ENCODE measurements at places on chromosomes 5 and 9.

- DNase-seq, result no peak
These were observed 108.6 kb downstream of the SERINC5 start for GRCh38 chr5:80147119-80147815.

DNA sequence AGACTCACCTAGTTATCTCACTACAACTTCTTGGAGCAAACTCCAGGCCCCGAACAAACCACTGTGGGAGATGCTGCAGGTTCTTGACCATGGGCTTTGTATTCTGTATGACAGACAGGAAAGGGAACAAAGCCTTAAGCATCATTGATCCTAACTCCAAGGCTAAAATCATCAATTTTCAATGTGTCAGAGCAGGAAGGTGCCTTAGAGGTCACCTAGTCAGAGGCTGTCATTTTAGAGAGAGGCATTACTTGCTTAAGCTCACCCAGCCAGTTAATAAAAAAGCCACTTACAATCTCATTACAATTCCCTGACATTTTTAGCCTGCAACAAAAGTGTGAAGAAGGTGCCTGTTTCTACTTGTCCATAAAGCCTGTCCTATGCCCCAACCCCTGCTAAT, 272.7 kb downstream of the FAM114A2 start:
- DNase-seq, result no peak

- DNase-seq, result no peak
These were observed 104.0 kb downstream of the DOCK8 start for GRCh38 chr9:318646-319045.

GRCh38 chr5:129135633-129136032, 41.1 kb downstream of the ISOC1 start:
- DNase-seq, result no peak

DNA sequence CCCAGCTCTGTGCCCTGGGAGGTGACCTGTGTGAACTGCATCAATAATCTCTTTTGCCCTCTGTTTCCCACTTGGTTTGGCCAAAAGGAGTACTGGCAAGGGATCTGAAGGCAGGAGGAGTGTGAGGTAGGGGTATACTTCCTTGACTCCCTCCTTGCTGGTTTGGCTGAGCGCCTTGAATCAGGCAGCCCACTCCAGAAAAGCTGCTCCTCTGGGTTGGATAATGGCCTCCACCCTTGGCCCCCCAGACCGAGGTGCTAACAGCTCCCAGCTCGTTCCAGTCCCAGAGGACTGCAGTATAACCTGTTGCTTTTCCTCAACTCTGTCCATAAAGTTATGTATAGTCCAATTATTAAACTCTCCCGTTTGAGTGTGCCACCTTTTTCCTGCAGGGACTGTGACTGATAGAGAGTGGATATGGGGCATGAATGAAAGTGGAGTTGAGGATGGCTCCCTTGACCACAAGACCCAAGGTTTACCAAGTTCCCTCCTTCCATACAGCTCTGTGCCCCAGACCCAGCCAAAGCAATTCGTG, 88.2 kb upstream of the HAND1 start:
- no peak for DNase-seq

DNA sequence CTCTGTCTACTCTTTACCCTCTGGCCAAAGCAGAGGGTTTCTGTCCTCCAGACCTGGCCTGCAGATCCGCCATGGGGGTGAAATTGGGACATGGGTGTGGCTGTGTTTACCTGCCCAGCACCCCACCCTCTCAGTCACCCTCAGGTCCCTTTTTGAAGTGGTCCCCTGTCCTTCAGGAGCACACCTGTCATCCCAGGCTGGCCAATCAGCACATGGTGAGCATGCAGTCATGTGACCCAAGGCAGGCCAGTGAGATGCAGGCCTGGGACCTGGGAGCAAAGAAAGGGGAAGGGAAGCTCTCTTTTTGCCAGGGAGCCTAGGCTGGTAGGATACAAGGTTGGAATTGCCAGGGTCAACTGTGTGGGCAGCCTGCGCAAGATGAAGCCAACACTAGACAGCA, 28.3 kb upstream of the IER5L start:
- no peak for DNase-seq

GRCh38 chr9:117000196-117000723, 313.2 kb downstream of the TRIM32 start:
- no peak for DNase-seq

- no peak for DNase-seq
These were observed 112.8 kb upstream of the SAP30L start for GRCh38 chr5:154333016-154333415.

DNA sequence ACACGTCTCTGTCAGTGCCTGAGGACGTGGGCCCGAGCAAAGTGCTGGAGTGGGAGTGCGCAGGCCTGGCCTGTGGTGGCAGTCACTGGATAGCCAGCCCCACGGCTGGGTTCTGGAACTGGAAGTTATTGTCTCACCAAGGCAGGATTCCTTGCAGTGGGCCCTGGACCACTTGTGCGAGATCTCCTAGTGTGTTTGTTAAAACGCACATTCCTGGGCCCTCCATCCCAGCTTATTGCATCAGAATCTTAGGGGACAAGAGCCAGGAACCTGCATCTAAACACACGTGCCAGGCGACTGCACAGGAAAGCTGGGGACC, 26.9 kb downstream of the PTPA start:
- DNase-seq, result no peak

DNA sequence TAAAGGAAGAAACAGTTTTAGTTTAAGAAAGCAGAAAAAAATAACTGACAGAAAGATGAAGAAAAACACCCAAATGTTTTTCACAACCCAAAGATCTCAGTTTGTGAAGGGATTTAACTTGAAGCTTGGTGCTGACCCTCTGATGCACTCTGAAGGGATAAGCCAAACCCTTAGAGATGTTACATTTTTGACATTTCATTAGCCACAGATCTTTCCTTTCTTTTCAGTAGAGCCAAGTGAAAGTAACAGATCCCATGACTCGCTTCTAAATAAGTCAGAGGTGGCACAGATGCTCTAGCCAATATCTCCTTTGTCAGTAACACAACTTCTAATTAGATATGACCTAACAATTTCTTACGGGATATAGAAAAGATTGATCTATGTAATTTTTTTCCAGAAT, 394.5 kb upstream of the EDIL3 start:
- DNase-seq, result no peak

All from fibroblast of pulmonary artery (primary cell).